ELF-1 (cell line): ENCODE measurements at places on chromosomes 5 and 9.

- DNase-seq = no peak
Measured at GRCh38 chr5:134523543-134524271, 1.8 kb upstream of the JADE2 start.

- DNase-seq = no peak
Measured at GRCh38 chr5:96481009-96481786, 48.1 kb upstream of the PCSK1 start.

- DNase-seq = no peak
Measured at GRCh38 chr5:88607492-88607891, 275.5 kb downstream of the MEF2C start.

- no peak for DNase-seq
Measured at GRCh38 chr5:118988866-118989180, 476 bp upstream of the DTWD2 start.

DNA sequence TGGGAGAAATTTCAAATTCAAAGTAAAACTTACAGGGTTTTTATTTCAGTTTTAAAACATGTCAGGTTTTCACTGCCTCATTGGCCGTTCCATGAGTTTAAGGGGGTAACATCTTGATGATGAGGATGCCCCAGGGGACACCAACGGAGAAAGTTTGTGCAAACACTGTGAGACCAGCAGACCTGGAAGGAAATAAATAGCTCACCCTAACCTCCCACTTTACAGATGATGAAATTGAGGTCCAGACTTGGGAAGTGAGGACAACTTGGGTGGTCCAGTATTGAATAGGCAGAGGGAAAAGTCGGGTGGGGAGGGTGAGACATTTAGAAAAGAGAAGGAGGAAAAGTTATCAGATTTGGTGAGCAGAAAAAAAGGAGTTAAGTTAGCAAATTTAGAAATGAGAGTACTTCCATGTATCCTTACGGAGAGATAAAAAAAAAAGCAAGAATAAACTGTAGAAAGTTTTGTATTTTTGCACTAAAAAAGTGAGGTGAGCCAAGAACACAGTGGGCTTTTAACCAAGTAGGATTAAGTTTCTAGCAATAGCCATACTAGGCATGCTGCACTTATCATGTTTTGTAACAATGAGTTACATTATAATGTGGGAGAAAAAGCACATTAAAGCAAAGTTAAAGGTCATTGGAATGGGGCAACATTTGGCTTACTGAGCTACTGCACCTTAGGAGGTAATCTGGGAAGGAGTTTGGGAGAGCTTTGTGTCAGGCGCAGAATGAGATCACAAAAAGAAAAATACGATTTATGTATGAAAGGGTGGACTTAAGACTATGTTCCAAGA lies 125.1 kb downstream of the GAS1 start:
- DNase-seq = no peak
